Epithelial cell of umbilical artery (primary cell): ENCODE measurements at places on chromosomes 12 and 14. TPM values are rescaled to one million over a fixed set of nuclear protein-coding genes. Genes with fewer than 3 reads are reported as not detected.

TAS2R46 gene
- total RNA-seq: 2.1 and 3.2 TPM in 2 replicates

TSPAN19 gene
- total RNA-seq: not detected in 2 replicates

BCL2L2 gene
- total RNA-seq: 13.4 and 16.9 TPM in 2 replicates

CLEC1B gene
- not detected in 2 replicates for total RNA-seq

LRRC10 gene
- total RNA-seq: not detected in 2 replicates

ENDOU gene
- not detected in 2 replicates for total RNA-seq
